ENCODE measurements at places on chromosomes 3 and 15.

- no peak for DNase-seq
These were observed 60.6 kb downstream of the LSAMP start for GRCh38 chr3:116384717-116385116.

DNA sequence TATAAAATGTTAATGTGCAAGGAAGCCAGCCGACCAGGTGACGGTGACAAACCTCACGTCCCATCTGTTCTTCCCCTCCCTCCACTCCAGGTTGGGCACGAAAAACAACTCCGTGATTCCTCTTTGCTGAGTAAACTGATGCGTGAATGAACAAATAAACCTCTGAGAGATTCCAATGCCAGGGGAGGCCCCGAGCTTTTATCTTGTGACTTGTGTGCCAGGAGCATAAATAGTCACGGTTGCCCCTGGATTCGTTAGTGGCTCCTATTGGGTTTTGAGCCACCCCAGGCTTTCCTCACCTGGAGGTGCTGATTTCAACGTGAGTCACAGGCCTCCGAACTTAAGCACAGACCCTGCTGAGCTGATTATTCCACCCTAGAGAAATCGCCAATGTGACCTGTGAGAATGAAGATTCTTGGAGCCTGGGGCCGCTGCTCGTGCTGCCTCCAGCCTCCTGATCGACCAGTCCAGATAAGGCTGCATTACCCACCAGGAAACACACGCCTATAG, 119.2 kb downstream of the SHQ1 start:
- no peak for DNase-seq

DNA sequence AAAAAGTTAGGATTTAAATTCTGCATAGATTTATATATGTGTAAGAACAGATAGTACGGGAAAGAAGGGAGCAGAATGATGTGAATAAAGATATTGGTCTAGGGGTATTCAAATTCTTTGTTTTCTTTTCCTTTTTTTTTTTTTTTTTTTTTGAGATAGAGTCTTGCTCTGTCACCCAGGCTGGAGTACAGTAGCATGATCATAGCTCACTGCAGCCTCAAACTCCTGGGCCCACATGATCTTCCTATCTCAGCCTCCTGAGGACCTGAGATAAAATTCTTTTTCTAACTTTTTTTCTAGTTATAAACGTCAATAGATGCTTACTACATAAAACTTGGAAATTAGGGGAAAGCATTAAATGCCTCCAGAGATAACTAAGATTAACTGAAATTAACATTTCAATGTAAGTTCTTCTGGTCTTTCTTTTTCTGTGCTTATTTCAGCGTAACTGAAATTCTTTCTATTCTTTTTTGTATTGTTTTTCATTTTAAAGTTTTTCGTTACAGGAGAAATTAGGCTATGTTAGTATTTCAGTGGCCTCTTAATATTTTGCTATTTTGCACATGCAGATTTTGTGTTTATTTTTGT, 29.2 kb downstream of the UBE2Q2 start:
- no peak for DNase-seq

DNA sequence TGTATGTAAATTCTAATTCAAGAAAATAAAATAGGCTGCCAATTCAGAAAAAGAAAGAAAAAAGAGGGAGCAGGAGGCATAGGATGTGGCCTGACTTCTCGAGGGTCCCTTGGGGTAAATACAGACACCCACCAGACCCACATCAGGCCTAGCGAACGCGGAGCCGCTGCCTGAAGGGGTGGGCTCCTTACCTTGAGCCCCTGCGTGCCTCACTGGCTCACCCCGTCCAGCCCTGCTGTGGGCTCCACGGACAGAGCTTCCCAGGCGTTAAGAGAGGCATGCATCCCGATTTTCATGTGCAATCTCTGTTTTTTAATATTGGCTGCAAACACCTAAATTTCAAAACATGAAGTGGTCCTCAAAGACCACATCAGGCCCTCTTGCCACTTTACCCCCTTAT, 257.8 kb downstream of the PLCL2 start:
- DNase-seq, result no peak

GRCh38 chr3:189664311-189664710, 33.1 kb downstream of the TP63 start:
- no peak for DNase-seq

DNA sequence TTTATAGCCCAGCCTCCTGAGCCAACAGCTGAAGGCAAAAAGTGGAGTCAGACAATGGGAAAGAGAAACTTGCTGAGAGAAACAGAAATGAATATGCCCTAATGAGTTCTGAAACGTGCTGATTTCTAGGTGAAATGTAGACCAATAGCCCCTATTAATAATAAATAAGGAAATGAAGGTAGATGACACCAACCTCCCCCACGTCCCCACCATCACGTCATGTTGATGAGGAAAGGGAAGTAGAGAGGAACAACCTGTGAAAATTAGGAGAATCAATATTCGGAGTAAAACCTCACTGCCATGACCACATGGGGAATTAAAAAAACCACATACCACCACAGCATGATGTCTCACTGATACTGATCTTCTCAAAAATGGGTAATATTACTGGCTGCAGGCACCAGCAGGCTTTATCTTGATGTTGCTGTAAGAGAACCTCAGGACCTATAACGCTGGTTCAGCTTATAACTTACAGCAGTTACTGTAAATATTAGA, 64.0 kb downstream of the KAT2B start:
- no peak for DNase-seq

GRCh38 chr15:41727143-41727542, 47.1 kb upstream of the MAPKBP1 start:
- no peak for DNase-seq

DNA sequence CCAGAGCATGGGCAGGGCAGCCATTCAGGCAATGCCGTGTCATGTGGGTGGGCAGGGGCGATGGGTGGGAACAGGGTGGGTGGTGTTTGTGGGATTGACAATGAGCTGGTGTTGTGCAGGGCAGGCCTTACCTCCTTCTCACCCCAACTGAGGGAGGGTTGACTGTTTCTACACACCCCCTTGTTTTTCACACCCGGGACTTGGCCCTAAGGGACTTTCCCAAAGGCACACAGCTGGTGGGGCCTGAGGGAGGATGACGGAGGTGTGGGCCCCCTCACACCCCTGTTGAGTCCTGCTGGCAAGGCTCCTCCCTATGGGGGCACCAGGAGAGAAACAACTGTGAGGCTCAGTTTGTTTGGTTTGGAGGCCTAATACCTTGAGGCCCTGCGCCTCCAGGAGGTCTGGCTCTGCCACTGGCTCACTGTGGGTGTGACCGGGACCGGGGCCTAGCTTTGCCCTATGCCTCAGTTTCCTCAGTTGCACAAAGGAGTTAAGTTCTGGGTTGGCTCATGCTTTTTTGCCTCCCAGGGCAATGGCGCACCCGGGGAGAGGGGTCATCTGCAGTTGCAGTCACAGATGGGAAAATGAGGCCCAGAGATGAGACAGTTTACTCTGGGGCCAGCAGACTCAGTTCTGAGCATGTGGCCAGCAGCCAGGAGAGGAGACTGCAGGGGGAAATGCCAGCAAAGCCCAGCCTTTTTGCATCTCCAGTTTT, 5.1 kb upstream of the DNAH1 start:
- DNase-seq, result peak; percentile 56

- DNase-seq, result no peak
These were observed 345.7 kb upstream of the TRIM42 start for GRCh38 chr3:140332131-140332530.

- DNase-seq, result no peak
These were observed 45.1 kb upstream of the LPP start for GRCh38 chr3:188108703-188109412.

GRCh38 chr3:191217301-191217700, 18.3 kb downstream of the OSTN start:
- no peak for DNase-seq

- DNase-seq, result no peak
These were observed 79.4 kb downstream of the ZPLD1 start for GRCh38 chr3:102514241-102514640.

- no peak for DNase-seq
These were observed 40.3 kb upstream of the PARL start for GRCh38 chr3:183924956-183925355.

DNA sequence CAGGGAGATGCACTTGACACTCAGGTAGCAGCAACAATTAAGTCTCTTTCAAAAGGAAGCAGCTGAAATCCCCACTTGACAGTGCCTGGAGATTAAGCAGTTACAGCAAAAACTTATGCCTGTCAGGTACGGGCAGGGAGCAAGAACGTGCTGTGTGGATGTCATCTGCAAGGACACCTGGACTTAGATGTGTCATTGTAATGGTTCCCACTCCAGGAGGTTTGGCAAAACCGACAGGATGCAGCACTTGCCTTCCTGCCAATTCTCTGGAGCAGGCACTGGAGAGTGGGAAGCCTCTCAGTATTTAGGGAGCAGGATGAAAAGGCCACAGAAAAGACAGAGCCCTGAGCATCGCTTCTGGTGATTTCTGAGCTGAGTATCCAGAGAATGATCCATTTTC, 292.4 kb downstream of the PDCD6IP start:
- no peak for DNase-seq

DNA sequence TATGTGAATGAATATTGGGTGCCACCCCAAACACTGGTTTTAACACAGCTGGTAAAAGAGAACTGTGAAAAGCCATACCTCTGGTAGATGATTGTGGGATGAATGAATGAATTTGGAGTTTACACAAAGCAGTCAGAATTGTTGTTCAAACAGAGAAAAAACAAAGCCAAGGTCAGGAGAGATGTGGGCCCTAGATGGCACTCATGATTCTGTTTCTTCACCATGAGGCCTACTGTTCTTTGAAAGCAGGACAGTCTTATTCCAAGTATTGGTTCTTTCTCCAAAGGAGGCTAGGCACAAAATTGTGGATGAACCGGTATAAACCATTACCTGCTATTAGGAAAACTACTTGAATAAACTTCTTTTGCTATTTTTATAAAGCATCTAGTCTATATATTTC, 97.6 kb downstream of the SAMMSON start:
- no peak for DNase-seq

DNA sequence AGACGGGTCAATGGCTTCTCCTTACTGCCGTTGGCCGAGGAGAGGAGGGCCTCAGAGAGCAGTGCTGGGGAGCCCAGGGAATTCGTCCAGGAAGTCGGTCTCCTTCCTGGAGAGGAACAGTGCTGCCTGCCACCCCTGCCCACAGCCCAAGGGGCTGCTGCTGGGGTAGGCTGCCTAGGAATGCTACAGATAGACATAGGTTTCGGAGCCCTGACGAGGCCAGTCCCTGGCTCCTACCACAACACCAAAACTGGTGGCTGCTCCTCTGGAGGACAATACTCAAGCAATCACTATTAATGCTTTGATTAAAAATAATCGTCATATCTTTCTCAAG, 30.5 kb downstream of the ANP32A start:
- DNase-seq, result no peak

DNA sequence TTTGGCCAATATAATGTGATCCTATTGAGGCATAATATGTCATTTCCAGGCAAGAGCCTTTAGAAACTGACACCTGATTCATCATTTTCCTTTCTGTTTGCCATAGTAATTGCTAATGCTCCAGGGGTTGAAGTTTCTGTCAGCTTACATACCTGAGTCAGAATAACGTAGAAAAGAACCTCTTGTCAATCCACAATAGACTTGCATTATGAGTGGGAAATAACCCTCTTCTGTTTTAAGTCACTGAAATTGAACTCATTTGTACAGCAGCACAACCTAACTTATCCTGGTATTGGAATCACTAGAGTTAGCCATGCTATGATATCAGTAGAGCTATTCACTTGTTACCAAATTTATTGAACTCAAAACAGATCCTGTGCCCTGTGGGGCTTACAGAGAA, 101.7 kb upstream of the TP63 start:
- DNase-seq, result no peak

DNA sequence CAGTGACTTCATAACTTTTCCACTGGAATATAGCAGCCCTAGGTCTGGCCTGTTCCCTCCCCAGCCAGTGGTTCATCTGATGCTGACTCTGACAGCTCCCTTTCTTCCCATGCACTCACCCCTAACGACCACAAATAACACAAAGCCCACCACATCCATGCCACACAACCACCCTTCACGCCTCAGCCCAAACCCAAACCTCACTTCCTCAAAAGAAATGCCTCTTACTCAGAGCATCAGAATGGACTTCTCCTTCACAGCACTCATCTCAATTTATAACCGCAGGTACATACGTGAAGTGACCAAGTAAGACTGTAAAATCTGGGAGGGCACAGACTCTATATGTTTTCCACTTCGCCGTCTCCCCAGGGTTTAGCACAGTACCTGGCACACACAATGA, 1.1 kb downstream of the RBSN start:
- no peak for DNase-seq

GRCh38 chr3:58630076-58630709, 36.4 kb downstream of the FAM3D start:
- DNase-seq, result peak; percentile 18

- no peak for DNase-seq
These were observed at the start of gene EFHB for GRCh38 chr3:19934098-19934566. Gene EFHB, minus strand, starts transcription at chr3:19934217. Its CDS starts 199 bp downstream, at chr3:19934018.

DNA sequence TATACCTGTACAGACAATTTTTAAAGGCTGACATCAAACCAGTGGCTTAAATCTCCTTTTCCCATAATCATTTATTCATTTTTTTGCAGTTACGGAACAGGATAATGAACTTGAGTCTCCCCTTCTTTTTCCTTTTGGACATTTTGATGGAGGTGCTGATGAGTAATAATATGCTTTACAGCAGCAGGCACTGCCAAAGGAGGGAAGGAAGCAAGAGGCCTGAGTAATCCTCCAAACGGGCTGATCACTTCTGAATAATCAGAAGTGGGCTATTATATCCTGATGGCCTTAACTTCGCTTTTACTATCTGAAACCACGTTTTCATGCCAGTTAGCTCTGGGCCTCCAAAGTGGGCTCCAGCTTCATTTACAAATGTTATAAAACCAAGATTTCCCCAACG, 527.2 kb downstream of the FOXP1 start:
- no peak for DNase-seq

GRCh38 chr3:135844386-135844785, 121.1 kb upstream of the PPP2R3A start:
- no peak for DNase-seq

DNA sequence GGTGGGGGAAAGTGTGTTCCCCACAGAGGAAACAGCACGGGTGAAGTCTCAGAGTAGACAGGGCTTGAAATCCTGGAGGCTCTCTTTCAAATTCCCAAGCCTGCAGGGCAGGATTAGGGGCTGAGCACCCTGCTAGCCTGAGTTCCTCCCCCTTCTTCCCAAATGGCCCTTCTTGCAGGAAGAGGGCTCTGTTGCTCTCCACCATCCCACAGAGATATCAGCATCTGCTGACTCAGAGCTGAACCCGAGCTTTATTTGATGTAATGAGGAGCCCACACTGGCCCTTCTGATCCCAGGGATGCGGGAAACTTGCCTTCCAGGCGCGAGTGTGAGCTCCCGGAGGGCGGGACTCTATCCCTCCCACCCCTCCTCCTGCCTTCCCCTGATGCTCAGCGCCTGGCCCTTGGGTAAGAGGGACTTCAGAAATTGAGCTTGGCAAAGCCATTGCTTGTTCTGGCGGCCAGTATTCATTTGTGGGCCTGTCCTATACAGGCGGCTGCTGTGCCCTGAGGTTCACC, 1.4 kb upstream of the STRA6 start:
- DNase-seq, result no peak

DNA sequence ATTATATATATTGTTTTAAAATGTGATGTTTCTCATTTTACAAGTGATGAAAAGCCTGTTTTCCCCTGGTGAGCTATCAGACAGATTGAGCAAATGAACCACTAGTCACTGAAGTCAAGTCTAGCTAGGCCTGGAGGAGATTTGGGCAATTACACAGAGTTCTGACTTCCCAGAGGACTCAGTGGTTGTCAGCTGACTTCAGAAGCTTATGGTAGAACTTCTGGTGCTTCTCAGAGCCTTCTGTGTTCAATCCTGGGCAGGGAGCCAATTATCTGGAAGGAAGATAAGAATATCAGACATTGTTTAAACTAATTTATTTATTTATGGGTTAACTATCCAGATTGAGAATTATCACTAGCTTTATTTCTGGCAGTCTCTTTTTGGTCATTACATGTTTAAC, 37.7 kb upstream of the NAALADL2 start:
- DNase-seq, result no peak

- DNase-seq, result no peak
These were observed 165.6 kb downstream of the NSMCE3 start for GRCh38 chr15:29103824-29104565.
